Fibroblast of skin of left biceps (primary cell): ENCODE measurements at places on chromosomes 3 and 15.

DNA sequence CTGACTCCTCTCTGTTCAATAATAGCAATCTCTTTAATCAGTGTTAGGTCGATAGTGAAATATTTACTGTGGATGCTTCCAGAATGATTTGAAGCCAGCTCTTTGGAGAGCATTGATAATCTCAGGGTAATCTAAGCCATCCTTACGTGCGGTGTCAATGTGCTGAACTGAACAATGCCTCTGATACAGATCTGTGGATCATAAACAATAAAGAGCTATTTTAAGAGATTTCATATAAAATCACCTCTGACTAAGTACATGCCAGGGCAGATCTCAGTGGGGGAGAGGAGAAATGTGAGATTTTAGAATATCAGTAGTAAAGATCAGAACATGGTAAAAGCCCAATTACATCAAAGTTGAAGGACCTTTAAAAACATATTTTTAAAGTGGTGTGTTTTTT lies 319.3 kb upstream of the GBE1 start:
- DNase-seq, result no peak

- DNase-seq, result no peak
Observed at GRCh38 chr15:92579931-92580470, 75.6 kb downstream of the FAM174B start.

GRCh38 chr3:126039870-126040269 lies 44.1 kb downstream of the SLC41A3 start:
- DNase-seq, result no peak

DNA sequence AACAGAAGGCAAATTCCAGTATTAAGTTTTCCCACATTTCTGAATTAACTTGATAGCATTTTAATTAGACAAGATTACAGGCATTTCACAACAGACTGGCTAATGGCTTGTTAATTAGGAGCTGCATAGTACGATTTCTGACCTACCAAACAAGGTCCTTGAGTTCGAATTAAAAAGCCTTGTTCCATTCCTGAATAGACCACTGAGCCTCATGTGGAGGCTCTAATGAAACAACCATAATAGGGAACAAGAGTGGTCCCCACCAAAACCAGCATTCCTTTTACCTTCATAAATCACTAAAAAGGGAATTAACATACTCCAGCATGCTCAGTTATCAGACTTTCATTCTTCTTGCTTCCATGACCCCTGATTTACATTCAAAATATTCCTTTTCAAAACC lies 66.4 kb downstream of the PRTG start:
- DNase-seq, result no peak

- DNase-seq, result no peak
Observed at GRCh38 chr3:31622636-31623288, 90.0 kb downstream of the STT3B start.

DNA sequence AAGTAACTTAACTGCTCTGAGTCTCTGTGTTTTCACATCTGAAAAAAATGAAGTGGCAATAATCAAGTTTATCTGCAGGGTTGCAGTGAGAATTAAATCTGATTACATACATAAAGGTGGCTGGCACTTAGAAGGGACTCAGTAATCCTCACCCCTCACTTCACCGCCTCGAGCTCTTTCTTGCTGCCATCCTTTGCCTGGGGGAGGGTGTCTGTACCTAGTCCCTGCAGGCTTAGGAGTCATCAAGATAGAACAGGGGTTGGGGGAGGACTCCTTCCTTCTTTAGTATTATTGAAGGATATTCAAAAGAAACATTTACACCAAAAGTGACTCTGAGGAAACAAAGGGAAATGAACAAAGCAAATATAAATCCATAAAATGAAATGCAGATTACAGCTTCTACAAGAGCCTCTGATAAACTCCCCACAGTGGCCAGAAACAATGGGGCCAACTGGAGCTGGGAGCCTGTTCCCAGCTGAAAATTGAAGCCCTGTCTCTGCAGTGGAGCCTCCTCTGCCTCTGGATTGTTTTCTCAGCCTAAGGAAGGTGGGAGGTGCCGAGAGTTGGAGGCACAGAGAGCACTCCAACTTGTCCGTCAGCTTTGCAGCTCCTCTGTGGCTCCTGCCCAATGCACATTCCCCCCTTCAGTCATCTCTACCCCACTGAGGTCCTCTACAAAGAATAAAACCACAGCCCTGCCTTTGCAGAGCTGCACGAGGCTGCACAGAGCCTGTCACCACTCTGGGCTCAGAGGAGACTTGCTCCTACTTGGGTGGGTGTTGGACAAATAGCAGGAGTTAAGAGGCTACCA lies 41.8 kb downstream of the CRYGS start:
- DNase-seq, result no peak

GRCh38 chr3:69855436-69856162 lies 116.3 kb downstream of the MITF start:
- DNase-seq, result no peak

DNA sequence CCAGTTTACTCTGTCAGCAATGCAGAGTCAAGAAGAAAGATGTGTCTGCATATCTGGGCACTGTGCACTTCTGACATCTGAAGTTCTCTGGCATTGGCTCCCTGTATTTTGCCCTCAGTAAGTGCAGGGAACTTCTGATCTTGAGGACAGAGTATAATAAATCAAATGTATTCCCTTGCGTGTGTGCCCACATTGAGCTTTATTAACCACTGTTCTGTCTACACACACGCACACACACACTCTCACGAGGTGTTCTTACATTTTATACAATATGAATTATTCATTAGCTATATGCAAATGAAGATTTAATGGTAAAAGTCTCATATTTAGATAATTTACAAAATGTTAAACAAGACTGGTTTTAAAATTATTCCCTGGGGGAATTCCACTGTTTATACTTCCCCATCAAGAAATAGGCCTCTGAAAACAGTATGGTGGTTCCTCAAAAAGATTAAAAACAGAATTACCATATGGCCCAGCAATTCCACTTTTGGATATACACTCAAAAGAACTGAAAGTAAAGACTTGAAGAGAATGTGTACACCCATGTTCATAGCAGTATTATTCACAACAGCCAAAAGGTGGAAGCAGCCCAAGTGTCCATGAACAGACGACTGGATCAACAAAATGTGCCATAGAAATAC lies 24.6 kb upstream of the ANPEP start:
- DNase-seq, result no peak

DNA sequence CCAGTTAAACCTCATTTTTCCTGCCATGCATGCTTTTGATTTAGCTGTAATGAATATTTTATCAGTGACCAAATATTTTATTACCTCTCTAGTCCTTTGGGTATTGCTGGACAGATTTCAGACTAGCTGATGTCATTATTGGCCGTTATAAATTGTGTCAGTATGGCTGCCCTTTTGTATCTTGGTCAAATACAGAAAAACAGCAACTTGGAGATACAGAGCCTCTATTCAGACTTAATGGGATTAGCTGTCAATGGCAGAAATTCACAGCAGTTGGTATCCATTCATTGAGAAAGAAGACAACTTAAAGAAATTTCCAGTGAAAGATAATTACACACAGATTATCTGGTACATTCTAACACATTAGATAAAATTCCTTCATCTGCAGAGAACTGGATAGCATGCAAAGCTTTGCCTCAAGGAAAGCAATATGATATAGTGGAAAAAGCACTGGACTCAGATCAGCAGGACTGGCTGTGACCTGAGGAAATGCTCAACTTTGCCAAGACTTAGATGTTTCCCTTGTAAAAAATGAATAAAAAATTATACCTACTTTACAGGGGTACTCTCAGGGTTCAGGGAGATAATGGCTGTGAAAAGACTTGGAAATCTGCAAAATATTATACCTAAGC lies 20.8 kb downstream of the COL6A6 start:
- no peak for DNase-seq

GRCh38 chr15:41020829-41021228 lies 67.6 kb downstream of the CHAC1 start:
- no peak for DNase-seq

DNA sequence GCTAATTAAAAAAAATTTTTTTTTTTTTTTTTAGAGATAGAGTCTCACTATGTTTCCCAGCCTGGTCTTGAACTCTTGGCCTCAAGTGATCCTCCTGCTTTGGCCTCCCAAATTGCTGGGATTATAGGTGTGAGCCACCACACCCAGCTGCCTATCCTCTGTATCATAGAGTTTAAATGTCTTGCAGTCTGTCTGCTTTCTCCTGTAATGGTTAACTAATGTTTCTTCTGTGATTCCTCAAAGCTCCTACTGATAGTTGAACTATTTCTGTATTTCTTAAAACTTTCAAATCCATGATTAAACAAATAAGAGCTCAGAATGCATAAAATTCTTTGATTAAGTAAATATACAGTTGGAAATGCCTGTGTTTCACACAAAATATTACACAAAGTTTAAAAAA lies 115.4 kb upstream of the TPM1 start:
- no peak for DNase-seq

DNA sequence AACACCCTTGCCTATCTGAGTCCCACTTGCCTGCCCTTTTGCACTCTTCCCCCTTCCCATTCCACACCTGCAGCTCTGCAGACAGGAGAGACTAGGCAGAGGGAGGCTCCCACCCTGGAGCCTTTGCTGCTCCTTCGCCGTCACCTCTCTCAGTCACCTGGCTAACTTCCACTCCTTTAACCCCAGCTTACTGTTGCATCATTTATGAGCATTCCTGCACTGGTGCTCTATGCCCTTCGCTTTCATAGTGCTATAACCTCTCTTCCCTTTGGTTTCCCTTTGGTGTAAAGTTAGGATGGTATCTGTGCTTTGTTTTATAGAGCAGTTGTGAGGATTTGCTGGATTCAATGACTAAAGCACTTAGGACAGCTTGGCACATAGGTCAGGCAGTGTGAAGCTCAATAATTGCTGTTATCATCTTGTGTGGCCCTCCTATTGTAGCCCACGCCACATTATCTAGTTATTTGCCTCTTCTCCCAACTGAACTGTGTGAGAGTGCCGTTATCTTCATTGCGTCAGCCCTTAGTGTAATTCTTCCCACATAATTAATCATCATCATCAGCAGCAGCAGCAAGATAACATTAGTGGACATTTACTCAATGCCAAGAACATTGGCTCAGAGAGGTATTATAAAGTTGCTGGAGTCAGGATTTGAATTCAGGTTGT lies 253.9 kb downstream of the CACNA2D3 start:
- DNase-seq, result no peak

DNA sequence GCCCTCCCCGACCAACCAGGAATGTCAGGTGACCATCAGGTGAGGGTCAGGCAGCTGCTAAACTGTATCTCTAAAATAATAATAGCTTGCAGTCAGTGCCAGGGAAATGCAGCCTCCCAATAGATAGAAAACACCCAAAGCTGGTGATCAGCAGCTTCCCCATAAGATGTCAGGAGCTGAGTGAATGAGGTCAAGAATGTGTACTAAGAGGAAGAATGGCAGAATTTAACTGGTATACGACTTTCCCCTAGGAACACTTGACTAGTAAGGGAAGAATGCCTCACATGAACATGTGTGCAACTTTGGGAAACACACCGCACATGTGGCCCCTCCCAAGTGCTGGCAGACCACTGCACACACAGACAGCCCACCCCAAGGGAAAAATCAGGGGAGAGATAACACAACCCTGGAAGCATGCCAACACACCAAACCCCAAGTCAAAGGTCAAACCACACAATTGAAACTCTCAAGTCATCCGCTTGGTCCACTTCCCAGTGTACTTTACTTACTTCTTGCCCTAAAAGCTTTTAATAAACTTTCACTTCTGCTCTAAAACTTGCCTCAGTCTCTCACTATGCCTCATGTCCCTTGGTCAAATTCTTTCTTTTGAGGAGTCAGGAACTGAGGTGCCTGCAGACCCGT lies 806.5 kb downstream of the OTOL1 start:
- DNase-seq, result no peak

- DNase-seq, result no peak
Observed at GRCh38 chr15:48086133-48086532, 34.7 kb upstream of the SLC24A5 start.

DNA sequence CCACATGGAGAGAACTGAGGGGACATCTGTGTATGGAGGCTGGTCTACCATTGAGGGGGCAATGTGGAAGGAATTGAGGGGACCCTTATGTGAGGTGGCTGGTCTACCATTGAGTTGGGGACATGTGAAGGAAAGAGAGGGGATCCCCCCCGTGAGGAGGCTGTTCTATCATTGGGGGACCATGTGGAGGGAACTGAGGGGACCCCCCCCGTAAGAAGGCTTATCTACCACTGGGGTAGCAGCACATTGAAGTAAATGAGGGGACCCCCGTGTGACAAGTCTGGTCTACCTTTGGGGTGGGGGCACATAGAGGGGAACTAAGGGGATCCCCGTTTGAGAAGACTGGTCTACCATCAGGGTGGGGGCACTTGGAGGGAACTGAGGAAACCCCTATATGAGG lies 158.0 kb downstream of the FBLN2 start:
- no peak for DNase-seq

- no peak for DNase-seq
Observed at GRCh38 chr3:37386627-37387230, 212.3 kb upstream of the LRRFIP2 start.

- DNase-seq, result no peak
Observed at GRCh38 chr15:76492538-76492937, 156.0 kb downstream of the ISL2 start.

DNA sequence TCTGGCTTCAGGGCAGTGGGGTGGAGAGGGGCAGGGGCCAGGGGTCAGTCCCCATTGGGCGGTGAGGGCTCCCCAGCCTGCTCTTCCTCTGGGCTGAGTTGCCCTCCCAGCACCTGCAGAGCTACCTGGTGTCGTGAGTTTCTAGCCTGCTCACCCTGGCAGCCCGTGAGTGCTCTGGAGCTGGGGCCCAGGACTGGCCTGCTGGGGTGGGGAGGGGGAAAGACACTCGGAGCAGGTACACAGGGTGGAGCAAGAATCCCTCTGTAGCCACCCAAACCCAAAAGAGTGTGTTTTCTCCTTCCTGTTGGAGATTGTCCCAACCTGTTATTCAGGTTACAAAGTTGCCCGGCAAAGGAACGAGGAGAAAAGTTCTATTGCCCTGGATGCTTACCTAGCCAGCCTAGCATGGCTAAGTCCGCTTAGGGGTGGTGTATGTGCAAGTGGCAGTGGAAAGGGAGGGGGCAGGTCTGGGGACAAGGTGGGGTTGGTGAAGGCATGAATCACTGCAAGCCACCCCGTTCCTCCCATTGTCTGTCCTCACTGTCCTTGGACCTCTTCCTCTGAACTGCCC lies 8.9 kb downstream of the FAM3D start:
- no peak for DNase-seq

DNA sequence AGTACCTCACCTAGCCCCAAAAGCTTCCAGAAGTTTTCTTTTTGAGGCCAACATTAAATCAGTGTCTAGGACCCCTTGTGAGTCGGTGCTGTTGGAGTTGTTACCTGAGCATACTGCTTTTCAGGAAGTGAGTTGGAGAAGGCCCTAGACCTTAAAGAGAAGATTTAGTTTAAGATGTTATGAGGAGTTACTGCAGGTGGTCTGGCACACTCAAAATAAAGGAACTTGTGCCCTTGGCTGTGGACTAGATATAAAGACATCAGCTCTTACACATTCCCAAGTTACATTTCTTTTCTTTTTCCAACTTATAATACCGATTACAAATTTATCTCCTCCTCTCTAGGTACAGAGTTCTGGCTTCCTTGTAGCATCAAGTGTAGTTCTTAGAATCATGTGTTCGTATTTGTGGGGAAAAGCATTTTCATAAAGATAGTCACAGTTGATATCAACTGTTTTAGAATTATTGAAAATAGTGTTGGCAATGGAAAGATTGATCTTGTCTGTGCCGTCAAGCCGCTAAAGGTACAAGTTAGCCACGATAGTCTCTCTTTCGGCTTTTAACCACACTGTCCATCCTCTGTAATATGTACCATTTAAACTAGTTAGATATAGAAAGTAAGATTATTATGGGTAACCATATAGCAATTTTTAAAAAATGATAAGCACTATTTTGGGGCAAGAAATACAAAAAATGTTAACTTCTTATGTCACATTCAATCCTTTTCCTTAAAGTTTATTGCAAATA lies 8.6 kb downstream of the ZIC1 start:
- DNase-seq, result no peak
